ENCODE measurements at places on chromosomes 1 and 21.

- DNase-seq, result no peak
Measured at GRCh38 chr1:46341222-46342083, 846 bp downstream of the NSUN4 start.

- no peak for DNase-seq
Measured at GRCh38 chr1:12434174-12434573, 183.8 kb downstream of the DHRS3 start.

DNA sequence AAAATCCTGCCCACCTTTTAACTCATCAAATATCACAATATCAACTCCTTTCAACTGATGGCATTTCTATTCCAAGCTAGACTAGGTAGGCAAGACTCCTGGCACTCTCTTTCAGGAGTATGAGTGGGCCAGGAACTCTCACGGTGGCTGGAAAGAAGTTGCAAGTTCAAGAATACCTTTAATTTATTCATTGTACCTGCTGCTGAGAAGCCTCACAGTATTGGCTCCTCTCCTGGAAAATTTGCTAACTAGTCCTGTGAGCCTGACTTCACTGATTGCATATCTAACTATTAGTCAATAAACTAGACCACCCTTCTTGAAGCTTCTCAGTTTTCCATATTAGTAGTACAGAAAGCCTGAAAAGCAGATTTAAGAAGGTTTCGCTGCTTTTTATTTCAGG, 120.2 kb downstream of the DUSP10 start:
- no peak for DNase-seq

DNA sequence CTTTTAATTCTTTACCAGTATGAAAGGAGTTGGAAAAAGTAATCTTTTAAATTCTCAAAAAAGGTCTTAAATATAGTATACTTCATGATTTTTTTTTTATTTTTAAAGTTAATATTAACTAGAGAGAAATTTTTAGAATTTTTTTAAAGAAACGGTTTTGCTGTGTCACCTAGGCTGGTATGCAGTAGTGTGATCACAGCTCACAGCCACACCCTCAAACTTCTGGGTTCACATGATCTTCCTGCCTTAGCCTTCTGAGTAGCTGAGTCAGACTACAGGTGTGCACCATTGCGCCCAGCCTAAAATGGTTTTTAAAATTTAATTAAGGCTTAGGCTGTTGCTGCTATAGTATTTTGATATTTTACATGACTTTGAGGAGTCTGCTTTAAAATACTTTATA, 52.4 kb downstream of the TLCD4 start:
- DNase-seq, result no peak

DNA sequence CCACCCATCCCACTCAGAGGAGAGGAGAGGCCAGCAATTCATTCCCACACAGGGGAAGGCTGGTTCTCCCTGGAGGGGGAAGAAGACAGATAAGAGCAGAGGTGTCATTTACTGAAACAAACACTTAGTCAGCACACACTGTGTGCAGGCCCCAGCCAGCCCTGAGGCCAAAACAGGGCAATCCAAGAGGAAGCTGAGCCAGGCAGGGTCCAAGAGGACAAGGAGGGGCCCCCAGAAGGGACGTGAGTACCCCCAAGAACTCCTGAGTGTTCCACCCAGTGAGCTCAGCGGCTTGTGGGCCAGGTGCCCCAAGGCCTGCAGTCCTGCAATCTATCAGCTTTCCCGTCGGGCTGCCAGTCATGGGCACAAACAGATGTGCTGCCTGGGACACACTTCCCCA, 15.8 kb downstream of the ADGRB2 start:
- DNase-seq, result no peak

- DNase-seq, result no peak
Measured at GRCh38 chr21:37548521-37548981, 182.0 kb downstream of the DYRK1A start.
